ENCODE measurements at places on chromosomes 2 and 18.

DNA sequence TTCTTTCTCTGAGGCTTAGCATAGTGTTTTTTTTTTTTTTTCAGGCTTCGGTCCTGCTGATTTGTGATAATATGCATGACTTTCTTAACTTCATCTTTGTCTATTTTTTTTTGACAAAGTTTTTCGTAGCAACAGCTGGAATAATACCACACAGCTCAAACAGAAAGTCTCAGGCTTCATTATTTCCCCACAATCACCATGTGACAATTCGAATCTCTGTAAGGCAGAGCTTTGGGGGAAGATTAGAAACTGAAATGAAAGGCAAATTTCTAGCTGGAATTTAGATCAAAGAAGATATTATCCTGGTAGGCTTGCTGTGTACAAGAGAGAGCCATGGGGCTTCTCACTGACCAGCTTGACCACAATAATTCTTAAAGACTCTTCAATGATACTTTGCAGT, 12.2 kb upstream of the CD28 start:
- no peak for DNase-seq

DNA sequence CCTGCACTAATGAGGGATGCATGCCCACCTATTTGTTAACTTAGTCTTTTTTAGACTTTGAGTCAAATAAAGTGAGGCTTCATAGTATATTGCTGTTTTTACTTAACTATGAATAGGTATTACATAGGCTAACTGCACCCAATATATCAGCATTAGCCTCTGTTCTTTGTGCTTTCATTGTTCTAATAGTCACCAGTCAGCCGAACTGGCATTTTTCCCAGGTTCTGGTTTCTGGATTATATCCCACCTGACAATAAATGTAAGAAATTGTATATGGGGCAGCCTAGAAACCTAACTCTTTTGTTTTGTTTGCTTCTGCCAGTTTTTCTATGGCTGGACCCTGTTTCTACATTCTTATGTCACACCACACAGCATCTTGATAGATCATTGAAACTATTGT, 1672.4 kb upstream of the LRRTM1 start:
- DNase-seq, result no peak

DNA sequence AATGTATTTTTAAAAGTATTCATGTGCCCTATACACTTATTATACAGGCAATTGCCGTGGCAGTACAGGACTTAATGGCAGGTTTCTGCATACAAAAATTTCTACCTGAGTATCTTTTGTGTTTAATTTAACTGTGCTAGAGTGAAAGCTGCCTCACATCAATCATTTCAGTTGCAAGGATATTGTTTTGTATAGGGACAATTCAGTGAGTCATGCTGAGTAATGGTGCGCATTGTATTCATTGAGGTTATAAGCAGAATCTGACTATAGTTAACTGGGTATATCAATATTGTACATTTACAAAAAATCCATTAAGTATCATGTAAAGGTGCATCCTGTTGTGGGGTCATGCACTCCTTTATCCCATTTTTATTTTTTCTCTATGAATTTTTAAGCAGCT, 121.5 kb downstream of the GCA start:
- no peak for DNase-seq

- peak; percentile 95 for DNase-seq
Observed at GRCh38 chr2:152421521-152422370, 86.8 kb downstream of the FMNL2 start.

DNA sequence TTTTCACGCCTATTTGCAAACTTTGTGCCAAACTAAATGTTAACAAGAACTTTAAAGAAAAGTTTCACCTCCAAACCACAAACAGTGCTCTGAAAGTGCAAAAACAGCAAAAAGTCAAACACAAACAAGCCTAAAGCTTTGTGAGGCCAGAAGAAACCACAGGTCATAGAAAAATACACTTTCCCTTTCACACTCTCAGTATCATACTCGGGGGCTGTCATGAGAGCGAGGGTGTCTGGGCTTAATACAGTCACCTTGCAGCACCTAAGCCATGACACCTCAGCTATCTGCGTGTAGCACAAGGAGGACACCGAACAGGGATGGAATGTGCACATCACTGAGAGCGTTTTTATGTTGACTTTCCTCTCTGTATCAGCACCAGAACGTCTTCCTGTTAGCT, 26.6 kb upstream of the SEH1L start:
- DNase-seq, result no peak

- DNase-seq, result no peak
Observed at GRCh38 chr18:77107292-77107691, 25.3 kb downstream of the MBP start.

DNA sequence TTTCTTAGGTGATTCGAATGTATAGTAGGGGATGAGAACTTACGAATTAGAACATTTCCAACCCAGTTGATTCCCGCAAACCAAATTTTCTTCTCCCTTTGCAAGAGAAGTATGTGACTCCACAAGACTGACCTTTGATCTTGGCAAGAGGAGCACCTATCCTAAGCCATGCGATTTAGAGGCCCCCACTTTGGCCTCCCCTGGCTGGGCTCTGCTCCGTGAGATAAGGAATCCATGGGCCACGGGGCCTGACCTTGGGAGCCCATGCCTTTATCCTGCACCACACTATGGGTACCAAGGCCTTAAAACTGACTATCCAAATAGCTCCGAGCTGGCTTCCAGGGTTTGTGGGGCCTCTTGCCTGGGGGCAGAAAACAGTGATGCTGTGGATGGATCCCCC, 135.8 kb downstream of the LRRTM1 start:
- DNase-seq, result no peak

GRCh38 chr2:170550501-170550900, 164.6 kb upstream of the SP5 start:
- DNase-seq, result no peak

DNA sequence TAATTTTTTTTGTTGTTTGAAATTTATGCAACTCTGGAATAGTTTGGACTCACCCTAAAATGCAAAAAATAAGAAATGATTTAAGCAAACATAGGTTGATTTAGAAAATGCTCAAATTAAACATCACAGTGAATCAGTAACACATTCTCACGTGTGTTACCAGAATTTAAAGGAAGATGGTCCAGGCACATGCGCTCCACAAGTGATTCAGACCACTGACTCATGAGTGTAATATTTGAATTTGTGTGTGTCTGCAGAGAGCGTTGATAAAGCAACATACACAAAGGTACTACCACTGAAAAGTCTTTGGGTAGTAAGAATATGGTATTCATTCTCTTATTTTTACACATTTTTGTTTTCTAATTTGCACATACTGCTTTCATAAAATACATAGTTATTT, 7.9 kb downstream of the SS18 start:
- DNase-seq, result no peak

GRCh38 chr18:9884090-9884489, 1.7 kb upstream of the TXNDC2 start:
- DNase-seq, result no peak

DNA sequence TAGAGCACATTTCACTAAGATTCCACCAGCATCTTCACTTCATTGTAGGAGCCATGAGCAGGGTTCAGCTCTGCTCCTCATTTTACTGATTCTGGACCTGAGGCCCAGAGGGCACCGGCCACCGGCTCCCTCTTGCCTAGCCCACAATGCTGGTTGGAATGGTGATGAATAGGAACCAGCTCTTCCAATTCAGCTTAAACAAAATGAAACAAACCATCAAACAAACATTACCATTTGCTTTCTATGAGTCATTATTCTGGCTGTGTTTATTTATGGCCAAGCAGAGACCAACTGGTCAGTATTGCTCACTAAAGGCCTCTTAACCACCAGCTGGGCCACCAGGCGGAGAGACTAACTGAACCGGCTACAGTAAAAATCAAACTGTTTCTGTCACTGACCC, 176.7 kb downstream of the MTX2 start:
- no peak for DNase-seq

DNA sequence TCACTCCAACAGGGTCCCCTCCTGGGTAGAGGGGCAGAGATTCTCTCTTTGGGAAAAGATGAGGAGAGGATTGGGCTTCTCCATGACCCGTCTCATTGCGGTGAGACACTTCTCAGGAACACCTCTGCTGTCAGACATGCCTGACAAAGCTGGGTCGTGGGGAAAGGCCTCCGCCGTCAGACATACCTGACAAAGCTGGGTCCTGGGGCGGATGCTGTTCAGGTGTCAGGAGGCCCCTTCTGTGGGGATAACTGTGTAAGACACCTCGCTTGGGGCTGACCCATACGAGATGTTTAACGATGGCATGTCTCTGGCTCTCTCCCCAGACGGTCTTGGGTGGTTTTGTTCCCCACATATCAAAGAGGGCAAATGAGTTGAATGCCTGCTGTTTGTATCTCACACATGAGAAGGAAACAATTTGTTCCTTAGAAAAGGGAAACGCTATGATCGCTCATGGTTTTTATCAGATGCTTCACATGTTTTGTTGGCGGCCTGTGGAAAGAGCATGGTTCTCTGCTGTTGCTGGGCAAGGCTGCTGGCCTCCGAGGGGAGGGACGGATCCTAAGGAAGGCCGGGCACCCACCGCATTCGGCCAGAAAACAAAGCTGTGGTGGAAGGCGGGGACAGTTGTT, 40.8 kb upstream of the PXDN start:
- no peak for DNase-seq

GRCh38 chr2:19320813-19321212, 37.6 kb downstream of the OSR1 start:
- DNase-seq, result no peak

DNA sequence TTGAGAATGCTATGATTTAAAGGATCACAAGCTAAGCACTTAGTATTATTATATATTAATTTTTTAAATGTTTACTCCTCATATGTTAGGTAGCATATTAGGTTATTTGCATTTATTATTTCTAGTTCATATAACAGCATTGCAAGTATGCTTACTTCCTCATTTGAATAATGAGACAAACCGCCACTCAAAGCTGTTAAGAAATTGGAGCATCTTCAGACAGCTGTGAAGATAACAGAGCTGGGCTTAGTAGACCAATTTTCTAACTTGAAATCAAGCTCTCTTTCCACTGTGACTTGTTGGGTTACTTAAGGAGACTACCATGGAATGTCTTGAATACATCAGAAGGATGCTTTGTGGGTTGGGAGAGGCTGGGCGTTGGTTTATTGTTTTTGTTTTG, 139.3 kb downstream of the ASXL3 start:
- no peak for DNase-seq

DNA sequence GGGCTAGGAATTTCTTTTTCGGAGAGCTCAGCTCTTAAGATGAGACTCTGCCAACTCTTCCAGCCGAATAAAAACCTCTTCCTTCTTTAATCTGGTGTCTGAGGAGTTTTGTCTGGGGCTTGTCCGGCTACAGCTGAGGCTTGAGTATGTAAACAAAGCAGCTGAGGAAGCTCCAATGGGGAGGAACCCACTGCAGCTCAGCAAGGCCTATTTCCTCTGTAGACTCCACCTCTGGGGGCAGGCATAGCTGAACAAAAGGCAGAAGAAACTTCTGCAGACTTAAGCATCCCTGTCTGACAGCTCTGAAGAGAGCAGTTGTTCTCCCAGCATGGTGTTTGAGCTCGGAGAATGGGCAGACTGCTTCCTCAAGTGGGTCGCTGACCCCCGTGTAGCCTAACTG, 838.7 kb downstream of the CCDC85A start:
- no peak for DNase-seq

- no peak for DNase-seq
Observed at GRCh38 chr2:160609346-160609745, 115.7 kb upstream of the RBMS1 start.

DNA sequence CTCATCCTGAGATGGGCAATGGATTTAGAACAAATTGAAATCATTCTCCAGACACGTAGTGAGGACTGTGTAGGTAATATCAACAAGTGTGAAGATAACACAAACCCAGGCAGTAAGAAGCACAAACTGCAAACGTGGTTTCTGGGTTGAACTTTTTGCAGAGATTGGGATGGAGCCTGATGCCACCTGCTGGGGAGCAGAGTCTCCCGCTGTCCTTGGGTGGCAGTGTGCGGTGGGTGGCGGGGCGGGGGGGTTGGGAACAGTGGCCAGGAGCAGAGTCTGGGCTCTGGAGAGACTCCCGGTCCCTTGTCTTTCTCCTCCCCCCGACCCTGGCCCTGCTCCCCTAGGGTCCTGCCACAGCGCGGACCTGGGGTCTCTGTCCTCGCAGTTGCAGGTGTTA, 19.5 kb downstream of the TRAF3IP1 start:
- DNase-seq, result no peak

DNA sequence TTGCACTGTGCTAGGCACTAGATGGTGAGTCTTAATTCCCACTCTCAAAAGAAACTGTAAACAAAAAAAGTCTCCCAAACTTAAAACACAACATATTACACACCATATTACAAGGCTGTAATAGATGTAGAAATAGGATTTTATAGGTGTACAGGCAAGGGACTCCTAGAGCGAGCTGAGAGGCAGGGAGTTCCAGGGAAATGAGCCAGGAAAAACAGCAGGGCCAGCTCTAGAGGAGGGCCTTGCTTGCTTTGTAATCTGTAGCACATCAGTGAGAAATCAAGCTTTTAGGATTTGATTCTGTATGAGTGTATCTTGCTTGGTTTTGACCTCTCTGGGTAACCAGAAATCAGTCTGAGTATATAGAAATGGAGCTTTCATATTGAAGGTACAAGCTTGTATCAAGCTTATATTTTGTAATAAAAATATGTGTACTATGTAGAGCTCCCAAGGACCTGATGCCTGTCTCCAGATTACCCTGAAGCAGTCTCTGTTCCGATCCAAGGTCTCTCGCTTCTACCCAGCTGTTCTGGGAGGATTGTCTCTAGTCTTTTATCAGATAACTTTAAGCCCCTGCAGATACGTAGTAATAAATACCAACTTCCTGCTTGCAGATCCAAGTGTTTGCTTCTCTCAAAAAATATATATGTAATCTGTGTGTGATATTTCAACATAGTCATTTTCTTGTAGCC, 73.0 kb downstream of the MYO1B start:
- peak; percentile 45 for DNase-seq

GRCh38 chr2:97742381-97742847, 29.0 kb downstream of the ZAP70 start:
- DNase-seq, result no peak

GRCh38 chr2:10981941-10982431, 70.3 kb downstream of the KCNF1 start:
- DNase-seq, result no peak

DNA sequence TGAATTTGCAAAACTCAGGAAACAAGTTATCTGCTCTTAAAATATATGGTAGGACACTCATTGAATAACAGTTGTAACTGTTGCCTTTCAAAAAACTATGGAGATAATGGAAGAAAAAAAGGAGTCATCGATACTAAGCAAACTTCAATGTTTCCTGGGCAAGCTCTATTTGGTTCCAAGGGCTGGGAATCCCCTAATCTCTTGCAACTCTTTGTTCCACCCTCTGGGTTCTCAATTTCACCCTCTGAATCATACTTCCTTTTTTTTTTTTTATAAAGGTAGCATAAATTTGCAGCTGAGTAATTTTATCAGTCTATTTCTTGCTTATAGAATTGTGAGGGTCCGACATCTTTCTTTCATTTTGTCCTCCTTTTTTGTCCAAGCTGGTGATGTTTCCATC, 36.7 kb downstream of the SLC9A4 start:
- peak; percentile 18 for DNase-seq

DNA sequence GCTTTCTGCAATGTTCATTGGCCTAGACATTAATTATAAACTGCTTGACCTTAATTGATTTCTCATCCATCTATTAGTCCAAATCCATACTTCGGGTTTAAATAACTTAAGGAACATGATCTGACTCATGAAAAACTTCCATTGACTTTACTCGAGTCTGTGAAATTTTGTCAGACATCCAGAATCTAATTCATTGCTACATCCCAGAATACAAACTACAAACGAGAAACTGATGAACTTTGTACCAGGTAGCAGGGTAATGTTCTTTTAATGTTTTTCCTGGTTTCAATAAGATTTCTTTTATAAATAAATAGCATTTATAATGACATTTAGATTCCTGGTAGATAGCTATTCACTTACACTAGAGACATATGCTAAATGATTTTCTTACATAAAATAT, 36.0 kb upstream of the IKZF2 start:
- no peak for DNase-seq

All from AML-193 (cell line).